ENCODE measurements at places on chromosomes 5 and 9.

GRCh38 chr9:133763272-133764183, 25.4 kb upstream of the SARDH start:
- no peak for DNase-seq

DNA sequence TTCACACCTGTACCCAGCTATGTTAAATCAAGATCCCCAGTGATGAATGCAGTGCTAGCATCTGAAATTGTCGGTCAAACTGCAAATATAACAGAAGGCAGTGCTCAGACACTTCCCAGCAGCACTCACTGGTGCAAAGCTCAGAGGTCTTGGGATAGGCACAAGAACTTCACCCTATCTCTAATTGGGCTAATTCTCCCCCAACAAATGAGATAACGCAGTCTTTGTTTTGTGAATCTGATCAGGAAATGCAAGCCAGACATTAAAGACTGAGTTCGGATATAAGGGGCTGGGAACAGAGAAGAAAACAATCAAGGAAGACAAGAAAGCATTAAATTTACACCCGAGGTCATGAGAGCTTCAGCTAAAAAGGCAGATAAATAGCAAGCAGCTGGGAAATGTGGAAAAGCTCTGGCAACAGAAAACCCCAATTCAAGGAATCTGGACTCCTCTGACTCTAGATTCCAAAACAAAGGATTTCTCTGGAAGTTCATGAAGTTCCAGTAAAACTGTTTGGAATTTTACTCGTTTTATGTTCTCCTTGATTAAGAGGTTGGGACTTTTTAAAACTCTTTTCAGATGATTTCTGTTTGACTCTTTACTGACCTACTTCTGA, 65.1 kb downstream of the GNA14 start:
- DNase-seq: no peak

- no peak for DNase-seq
These were observed 929.7 kb upstream of the SEMA6A start for GRCh38 chr5:117504305-117504704.

DNA sequence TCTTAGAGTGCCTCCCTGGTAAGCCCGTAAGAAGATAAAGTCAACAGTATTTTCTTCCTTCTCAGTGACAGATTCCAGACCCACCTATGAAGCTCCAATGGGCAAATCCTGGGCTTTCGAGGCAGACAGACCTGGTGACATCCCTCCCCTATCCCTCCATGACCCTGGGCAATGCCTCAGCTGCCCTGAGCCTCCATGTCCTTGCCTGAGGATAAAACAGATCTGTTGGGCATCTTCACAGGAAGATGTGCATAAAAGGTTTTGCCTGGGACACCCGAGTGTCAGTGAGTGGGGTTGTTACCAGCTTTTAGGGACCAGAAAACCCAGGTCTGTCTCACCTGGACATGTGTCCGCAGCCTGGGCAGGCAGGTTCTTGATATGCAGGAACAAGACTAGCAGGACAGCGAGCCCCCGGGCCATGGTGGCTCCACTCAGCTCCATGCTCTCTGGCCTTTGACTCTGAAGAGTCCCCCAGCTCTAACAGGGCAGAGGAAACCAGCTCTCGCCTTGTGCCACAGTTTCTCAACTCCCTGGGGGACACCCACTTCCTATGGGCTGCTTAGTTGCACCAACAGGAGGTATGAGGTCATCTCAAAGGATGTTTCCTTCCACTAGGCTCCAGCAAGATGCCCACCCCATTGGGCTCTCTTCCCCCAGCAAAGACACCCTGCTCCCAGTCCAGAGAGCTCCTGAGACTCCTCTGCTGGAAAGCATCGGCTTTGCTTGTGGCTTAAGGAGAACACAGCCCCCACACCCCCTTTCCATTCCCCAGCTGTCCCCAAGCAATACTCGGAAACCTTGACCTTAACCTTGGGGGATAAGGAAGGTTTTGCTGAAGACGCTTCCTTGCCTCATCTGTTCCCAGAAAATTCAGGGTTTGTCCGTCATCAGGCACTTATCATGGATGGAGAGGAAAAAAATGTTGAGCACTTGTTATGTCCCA, at the start of gene FCN1:
Gene FCN1, minus strand, starts transcription at position 482 of the 943 bp plus-strand sequence. Its CDS starts 41 bp downstream, at position 441.
- DNase-seq: no peak

DNA sequence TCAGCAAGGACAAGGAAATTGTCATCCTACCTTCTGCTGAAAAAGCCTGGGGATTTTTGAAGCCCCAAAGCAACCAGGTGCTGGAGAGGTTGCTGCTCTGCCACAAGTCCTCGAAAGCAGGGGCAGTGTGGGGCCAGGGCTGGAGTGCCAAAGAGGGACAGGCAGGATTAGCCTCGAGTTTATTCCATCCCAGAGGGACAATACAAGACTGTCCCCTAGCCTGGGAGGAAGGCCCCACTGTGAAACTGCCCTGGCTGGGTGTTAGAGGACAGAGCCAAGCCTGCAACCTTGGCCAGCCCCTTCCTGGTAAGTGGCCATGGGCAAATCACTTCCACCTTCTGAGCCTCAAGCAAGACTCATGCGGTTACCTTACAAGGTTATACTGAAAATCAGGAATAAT, 55.1 kb downstream of the WHRN start:
- no peak for DNase-seq

DNA sequence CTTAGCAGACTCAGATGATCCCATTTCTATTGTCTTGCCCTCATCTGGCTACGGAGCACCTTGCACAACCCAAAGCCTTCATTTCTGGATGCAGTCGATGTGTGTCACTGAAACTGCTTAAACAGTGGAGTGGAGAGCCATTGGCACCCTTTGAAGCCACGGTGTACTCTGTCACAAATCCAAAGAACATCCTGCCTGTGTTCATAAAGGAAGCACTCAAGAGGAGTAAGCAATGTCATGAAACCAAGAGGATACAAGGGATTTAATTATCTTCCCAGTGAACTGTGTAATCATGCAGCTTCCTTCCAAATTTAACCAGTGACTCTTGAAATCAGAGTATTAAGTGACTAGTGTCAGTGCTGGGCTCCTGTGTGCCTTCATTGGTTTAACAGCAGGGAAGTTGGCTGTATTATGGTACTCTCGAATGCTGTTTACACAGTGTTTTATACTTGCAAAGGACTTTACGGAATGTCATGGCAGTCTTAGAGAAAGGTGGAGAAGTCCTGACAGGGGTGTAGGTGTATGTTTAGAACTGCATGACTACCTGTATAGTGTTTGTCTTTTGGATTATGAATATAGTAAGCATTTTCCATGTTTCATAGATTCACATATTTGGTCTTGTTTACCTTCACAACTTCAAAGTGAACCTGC, 41.9 kb downstream of the CD180 start:
- DNase-seq: no peak

All from activated T-helper 1 cell treated with anti-CD3 and anti-CD28 coated beads, Interleukin-2, amount 50 U/mL, for 16 hours (primary cell).